Naive B cell (primary cell): ENCODE measurements at places on chromosomes 7 and 10.

GRCh38 chr10:62812672-62813439 is 3.3 kb downstream of the EGR2 start:
- DNase-seq = no peak

- DNase-seq = no peak
Observed at GRCh38 chr10:91627344-91628102, 5.3 kb downstream of the PPP1R3C start.

DNA sequence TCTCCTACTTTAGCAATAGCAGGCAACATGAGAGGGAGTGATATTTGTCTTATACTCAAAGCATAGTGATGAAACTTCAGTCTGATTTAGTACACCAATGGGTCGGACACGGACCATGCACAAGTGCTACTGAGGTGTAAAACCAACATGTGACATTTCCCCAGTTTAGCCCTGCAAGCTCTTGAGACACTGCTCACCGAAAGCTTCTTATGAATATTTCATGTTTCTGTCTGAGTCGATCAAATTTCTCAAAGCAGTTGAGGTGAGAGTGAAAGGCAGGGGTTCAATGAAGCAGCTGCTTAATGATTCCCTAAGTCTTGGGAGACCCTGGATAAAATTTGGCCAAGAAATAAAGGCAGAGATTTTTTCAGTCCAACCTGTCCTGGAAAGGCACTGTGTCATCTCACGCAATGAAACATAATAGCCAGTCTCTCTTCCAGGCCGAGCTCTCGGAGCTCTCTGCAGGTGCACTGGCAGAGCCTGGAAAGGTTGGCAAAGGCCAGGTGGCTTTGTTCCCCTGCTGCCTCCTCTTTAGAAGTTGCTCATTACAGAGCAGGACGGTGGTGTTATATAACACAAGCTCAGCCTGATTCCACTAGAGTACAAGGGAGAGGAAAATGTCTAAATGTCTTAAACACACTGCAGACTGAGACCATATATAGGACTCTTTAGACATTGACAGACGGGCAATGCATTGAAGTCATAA is 33.9 kb upstream of the XPNPEP1 start:
- DNase-seq = no peak

GRCh38 chr10:30591249-30591670 is 38.3 kb downstream of the LYZL2 start:
- peak; percentile 42 for DNase-seq

DNA sequence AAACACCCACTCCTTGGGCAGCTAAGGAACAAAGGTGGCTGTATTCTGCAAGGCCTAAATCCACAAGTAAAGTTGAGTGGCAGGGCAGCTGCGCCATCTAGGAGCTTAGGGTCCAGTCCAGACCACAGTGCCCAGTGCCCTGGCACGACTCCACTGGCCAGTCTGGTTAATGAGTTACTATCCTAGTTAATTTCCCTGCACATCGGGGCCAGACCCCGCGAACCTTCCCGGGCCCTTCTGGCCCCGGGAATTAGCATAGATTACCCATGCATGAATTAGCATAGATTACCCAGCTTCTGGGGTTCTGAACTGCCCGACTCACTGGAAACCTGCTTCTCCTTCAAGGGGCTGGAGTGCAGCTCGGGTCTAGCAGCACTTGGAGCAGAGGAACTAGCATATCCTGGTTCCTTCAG is 3.2 kb upstream of the EMX2 start:
- DNase-seq = no peak

GRCh38 chr7:142629588-142630260 is 119.5 kb upstream of the PRSS1 start:
- DNase-seq = no peak
